ENCODE measurements at places on chromosomes 3 and 15.

DNA sequence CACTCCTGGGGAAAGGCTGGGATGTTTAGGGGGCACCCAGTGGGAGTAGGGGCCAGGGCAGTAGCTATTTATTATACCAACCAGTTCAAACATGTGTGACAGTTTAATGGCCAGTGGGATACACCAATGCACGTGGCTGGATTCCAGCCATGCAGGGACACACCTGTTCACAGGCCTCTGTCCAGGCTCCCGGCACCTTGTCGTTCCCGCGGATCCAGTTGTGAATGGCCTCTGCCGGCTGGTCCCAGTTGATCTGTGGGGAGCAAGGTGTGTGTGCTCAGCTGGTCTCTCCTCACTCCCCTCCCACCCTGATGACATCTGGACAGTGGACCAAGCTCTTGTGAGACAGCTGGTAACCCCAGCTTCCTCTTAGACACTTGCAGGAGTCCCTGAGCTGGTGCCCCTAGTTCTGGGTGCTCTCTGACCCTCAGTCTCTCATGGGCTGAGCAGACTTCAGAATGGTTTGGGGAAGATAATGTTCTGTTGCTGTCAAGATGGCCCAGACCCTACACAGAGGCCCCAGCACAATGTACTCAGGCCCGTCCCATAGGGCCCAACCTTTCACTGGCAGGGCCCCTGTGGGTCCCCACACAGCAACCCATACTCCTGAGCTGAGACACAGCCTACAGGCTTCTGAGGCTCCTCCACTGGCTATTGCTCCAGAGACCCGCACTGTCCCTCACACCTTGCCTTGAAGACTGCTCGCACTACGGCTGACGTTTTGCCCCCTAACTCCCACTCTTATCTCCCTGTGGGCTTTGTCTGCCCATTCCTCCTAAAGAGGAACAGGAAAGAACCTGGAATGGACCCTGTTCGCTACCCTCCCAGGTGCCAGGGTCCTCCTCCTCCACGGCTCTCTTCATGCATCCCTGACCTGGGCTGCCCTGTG lies 25.8 kb downstream of the ALDH1L1 start:
- DNase-seq, result no peak

- peak; percentile 47 for DNase-seq
Observed at GRCh38 chr3:46693038-46693891, at the start of gene ALS2CL. ALS2CL (minus strand) TSS chr3:46693679; CDS start chr3:46689440, 4,239 bp downstream.

DNA sequence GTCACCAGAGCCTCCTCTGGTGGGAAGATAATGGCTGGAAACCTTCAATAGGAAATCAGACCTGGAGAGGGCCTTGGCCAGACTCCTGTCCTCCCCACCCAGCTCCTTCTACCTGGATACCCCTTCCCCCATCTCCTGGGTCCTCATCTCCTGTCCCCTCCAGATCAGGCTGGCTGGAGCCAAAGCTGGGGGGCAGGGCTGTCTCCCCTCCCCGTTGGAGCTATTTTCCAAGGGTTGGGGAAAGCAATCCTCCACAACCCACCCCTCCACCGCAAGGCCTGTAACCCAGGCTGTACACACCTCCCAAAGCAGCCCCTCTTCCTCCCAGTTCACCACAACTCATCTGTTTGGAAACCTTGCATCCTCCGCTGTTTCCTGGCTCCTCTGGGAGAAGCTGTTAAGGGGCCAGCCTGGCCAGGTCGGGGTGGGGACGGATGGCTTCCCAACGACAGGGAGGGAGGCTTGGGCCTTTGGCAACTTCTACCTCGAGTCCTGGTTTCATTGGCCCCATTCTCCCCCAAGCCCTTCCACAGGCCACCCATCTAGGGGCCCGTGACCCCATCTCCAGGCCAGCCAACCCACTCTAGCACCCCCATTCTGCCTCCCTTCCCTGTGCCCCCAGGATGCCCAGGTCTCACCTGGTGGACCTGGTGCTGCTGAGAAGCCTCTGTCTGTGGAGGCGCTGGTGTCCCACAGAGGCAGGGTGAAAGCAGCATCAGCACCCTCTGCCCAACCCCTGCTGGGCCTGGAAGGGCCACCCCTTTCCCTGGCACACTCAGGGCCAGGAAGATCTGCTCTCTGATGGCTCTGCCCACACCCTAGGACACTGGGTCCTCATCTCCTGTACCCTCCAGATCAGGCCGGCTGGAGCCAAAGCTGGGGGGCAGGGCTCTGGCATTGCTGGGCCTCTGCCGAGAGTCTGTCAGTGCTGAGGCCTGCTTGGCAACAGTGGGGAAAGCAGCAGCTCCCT lies 22.1 kb upstream of the GOLGA6C start:
- DNase-seq, result no peak

GRCh38 chr15:71443538-71443937 lies 328.3 kb downstream of the THSD4 start:
- peak; percentile 27 for DNase-seq

DNA sequence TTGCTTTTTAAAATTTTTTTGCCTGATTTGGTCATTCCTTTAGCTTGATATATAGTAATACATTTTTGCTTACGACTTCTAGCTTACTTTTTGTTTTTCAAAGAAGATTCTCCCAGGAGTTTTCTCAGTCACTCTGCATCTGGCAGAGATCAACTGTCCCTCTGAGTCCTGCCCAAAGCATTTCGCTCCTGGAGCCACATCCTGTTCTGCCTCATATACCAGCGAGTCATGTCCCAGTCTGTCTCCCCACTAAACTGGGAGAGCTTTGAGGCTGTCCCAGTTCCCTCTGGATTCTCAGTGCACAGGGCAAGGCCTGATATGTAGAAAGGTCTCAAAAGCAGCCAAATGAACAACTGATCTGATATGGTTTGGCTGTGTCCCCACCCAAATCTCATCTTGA lies 326.3 kb downstream of the ARRDC4 start:
- DNase-seq, result no peak

DNA sequence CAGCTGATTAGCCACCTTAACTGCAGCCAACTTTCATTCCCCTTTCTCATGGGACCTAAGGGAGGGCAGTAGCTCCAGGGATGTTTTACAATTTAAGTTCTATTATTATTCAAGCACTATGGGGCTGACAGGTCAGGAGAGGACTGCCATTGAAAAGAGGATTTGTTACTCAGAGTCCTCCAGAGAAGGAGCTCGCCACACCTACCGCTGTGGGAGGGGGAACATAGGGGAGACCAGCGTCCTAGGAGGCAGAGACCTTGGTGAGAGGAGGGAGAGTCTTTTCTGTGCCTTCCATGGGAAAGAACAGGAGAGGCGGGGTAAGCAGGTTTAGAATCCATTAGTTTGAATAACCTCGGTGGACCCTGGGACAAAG lies 14.4 kb downstream of the ATP10A start:
- no peak for DNase-seq

DNA sequence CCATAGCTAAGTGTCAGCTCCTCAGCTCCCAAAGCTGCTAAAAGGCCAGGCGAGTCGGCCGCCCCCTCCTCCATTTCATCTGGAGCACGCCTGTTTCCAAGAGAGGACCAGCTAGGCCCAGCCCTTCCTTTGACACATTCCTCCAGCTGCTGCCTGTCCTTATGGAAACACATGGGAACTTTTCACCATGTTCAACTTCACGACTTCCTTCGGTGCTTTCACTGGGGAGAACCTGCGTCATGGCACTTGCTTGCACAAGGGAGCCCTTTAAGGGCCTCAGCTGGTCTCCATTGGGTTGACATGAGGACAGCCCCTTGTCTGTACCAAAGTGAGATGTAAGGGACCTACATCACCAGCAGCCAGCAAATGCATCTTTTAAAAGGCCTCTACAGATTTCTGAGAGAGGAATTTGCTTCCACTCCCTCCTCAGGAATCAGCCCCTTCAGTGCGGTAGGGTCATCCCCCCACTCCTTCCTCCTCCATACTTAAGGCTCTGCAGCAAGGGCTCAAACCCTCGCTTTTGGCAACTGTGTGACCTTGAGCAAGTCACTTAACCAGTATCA lies 2.1 kb downstream of the MAGI1 start:
- DNase-seq, result no peak

- DNase-seq, result peak; percentile 85
Observed at GRCh38 chr3:23170291-23170690, 32.8 kb upstream of the UBE2E2 start.

DNA sequence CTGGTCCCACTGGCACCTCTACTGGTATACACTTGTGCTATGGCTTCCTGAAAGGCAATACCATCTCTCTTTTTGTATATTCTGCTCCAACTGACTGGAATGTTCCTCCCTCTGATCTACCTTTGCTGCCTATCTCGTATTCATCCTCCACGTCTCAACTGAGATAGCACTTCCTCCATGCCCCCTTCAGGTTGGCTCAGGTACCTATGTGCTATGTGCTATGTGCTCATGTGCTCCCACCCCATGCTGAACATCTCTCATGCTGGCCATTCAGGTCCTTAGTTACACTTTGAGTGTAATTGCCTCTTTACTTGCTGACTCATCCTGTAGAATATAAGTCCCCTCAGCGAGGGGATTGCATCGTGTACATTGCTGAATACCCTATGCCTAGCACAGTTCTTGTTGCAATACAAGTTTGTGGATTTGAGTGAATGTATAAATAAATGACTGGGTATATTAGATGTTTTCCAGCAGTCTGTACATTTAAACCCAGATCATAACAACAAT lies 156.9 kb downstream of the SOX2 start:
- no peak for DNase-seq

- DNase-seq, result no peak
Observed at GRCh38 chr3:156201411-156202405, 81.3 kb downstream of the KCNAB1 start.

- DNase-seq, result no peak
Observed at GRCh38 chr15:96351761-96352603, 21.5 kb downstream of the NR2F2 start.

GRCh38 chr15:98076021-98076816 lies 115.7 kb downstream of the ARRDC4 start:
- peak; percentile 78 for DNase-seq

DNA sequence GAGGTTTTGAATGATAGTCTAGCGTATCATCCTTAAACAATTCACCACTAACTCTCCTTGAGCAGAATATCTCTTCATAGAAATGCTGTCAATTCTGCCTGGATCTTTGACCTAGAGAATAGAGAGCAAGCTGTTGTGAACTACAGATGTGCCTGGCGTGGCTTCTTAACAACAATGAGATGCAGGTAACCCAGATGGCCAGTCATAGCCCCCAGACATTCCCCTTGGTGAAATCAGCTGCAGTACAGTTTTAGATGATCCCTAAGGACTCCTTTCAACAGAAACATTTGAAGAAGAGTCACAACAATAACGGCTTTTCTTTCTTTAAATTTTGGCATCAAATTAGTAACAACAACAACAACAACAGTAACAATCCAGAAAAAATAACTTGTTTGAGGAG lies 1041.3 kb downstream of the ROBO1 start:
- DNase-seq, result no peak

- no peak for DNase-seq
Observed at GRCh38 chr15:77980098-77980497, 97.4 kb downstream of the TBC1D2B start.

- no peak for DNase-seq
Observed at GRCh38 chr3:101074518-101074917, 81.3 kb upstream of the ABI3BP start.

DNA sequence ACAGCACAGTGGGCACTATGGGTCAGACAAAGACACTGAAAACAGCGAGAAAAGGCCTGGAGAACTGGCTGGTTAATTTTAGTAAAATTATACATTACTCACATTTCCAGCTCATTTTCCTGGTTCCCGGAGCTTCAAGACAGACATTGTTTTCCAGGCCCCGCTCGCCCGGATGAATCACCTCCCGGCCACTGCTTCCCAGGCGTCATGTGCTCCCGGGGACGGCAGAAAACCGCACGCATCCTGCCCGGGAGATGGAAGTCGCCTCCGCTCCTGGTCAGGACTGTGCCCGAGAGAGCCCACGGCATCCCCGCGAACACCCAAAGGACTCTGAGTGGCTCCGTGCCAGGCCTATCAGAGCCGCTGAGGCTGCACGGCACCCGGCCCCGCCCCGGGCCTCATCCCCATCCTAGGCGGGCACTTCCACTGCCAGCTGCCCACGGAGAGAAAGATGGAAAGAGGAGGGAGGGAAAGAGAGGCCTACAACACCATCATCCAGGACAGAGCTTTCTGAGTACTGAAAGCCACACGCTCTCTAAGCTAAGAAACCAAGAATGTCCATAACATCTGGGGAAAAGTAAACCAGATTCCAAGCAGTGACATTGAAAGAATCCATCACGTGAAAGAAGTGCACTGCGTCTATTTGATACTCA lies 75.1 kb downstream of the VGLL4 start:
- no peak for DNase-seq

GRCh38 chr15:62393196-62393595 lies 228.1 kb upstream of the C2CD4B start:
- no peak for DNase-seq

DNA sequence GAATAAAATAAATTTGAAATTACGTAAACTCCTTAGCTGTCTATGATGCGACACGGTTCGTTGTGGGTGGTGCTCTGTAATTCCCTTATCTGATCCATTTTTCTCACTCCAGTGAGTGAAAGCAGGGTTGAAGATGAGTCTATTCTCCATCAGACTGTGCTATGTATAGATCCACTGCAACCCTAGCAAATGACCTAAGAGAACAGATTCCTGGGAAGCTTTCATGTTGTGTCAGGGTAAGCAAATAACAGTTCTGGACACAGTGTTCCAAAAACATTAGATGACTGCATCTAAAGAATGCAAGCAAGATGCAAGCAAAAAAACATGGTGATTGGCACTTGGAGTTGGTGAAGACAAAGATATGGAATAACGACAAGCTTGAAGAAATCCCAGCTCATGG lies 239.3 kb downstream of the SLC9A9 start:
- DNase-seq, result no peak

GRCh38 chr3:52433328-52433995 lies 11.4 kb downstream of the SEMA3G start:
- no peak for DNase-seq

DNA sequence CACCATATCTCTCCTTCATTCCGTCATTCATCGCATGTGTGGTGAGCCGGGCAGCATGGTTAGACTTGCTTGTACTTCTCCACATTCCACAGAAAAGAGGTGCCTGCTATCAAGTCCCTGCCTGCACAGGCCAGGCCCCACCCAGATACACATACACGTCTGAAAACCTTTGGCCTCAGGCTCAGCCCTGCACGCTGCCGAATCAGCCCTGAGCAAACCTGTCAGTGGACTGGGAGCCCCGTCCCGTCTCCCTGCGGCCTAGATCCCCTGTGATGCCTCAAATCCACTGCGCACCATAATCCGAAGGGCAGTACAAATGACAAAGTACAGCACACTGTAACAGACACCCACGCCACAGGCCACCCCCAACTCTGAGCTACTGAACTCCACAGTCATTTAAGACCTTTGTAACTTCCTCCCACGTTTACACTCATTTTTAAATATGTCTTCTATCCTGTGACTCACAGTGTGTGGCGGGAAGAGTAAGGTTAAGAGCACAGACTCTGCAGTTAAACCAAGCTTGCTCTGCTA lies 67.1 kb downstream of the MB21D2 start:
- peak; percentile 79 for DNase-seq

Data from inflammatory macrophage treated with lipopolysaccharide for 4 hours (primary cell).